ENCODE measurements at places on chromosomes 6 and 20. TPM values are rescaled to one million over a fixed set of nuclear protein-coding genes. Genes with fewer than 3 reads are reported as not detected.
A peak's percentile ranks its signal among the peaks of the same experiment; 100 is the strongest.

KCNK15 gene
- not detected for total RNA-seq

GRCh38 chr6:108862479-108863191 is 14.4 kb downstream of the ARMC2 start:
- no peak for DNase-seq

MCCD1 gene
- total RNA-seq, result not detected

DNA sequence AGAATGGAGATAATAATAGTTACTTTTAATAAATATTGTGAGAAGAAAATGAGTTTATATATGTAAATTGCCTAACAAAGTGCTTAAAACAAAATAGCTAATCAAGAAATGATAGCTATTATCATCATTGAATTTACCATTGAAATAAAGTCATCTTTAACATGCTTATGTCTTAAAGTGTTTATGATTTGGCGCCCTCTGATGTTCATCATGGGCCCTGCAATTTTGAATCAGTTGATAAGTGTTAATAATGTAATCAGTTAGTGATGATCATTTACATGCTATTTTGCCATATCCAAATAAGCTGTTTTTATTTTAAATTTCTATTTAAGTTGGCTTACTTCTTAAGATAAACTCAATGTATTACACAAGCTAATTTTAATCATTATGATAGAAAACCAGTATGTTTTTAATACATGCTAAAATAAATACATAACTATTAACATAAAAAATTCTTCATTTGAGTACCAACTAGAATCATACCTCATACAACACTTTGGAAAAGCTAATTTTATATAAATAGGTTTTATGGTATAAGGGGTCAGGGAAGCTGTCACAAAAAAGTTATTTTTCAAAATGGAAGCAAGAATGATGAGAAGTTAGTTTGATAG is 39.2 kb upstream of the TPD52L1 start:
- DNase-seq, result peak; percentile 54

SLC16A10 gene
- 13.4 TPM for total RNA-seq

CLDN20 gene
- not detected for total RNA-seq

DNA sequence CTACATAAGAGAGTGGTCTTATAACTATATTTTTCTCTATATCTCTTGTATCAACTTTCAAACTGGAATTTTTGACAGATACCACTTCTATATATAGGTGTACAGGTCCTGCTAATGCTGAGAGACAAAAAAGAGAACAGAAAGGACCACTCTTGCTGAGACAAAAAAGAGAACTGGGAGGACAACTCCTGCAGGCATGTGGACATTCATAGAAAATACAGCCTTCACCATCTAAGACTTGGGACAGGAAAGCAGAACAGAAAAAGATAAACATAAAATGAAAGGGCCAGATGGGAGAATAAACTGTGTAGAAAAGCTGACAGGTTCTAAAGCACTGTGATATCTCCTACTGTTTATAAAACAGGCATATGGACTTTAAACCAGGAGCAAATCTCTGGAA is 541.0 kb upstream of the ADGRB3 start:
- no peak for DNase-seq

DNA sequence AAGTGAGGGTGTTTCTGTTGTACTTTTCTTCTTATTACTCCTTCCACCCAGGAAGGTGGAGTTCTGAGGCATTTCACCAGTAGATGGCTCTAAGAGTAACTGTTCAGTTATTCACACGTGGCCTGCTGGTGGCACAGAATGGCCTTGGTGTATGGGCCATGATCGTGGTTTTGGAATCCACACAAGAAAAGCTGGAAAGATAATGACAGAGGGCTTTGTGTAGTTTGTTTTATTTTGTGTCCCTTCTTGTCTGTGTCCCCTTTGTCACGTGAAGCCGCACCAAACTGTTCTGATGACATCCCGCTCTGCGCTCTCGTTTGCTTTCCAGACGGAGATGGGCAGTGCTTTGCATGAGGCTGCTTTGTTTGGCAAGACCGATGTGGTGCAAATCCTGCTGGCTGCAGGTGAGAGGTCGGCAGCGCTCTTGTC is 93.4 kb downstream of the ANKS1A start:
- no peak for DNase-seq

LIN28B gene
- not detected for total RNA-seq

- DNase-seq, result no peak
Observed at GRCh38 chr20:13105864-13106457, 97.2 kb downstream of the SPTLC3 start.

DNA sequence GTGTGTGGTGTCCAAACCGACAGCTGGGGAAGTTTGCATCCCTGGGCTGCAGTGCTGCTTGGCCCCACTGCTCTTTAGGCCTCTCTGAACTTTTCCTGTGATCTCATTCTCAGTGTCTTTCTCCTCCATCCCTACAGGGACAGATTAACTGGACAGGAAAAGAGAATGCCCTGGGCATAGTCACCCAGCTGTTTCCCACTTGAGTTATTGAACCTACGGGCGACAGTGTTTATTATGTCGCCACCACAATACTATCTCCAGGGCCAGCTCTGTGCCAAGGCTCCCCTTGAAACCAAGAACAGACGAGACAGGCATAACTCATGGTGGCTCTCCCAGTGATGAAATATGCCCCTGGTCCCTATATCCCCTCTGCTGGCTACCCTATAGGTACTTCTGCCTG is 147.8 kb upstream of the EPHA7 start:
- no peak for DNase-seq

DNA sequence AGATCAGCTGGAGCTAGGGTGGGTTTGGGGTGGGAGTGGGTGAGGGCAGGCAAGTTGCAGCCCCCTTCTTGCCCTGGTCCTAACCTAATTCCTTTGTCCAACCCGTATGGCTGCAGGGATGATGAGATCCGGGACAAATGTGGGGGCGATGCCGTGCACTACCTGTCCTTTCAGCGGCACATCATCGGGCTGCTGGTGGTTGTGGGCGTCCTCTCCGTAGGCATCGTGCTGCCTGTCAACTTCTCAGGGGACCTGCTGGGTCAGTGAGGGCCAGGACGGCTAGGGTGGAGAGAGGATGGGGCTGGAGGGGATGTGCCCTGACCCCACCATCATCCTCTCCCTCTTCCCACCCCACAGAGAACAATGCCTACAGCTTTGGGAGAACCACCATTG is 12.0 kb downstream of the TMEM63B start:
- no peak for DNase-seq

NMBR gene
- not detected for total RNA-seq

LRRN4 gene
- 0.08 TPM for total RNA-seq

EEF1A2 gene
- 0.92 TPM for total RNA-seq

DNA sequence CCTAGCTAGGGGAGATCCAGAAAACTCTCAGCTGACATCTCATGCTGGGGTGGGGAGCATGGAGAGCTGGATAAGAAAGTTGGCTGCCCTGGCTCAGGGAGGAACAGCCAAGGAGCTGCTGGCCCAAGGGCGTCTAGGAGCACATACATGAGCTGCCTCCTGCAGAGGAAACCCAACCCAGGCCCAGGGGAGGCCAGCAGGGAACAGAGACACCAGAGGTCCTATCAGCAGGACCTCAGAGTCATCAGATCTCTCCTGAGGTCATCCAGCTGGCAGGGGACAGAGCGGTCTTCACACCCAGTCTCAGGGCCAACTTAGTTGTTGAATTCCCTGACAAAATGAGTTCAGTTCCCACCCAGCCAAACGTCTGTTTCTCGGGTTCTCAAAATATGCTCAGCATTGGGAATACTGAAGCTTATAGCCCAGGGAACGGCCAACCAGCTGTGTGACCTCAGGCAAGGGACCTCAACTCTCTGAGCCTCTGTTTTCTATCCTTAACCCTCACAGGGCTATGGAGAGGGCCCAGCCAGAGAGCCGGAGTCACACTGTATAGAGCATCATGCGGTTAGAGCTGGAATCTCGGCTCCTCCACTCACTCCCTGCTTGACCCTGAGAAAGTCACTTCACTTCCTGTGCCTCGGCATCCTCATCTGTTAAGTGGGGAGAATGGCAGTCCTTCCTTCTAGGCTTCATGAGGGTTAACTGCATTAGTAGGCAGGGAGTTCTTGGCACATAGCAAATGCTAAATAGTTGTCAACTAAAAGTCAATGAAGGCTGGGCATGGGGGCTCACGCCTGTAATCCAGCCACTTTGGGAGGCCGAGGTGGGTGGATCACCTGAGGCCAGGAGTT is 13.8 kb downstream of the ADA start:
- no peak for DNase-seq

ADISSP gene
- 11.2 TPM for total RNA-seq

- no peak for DNase-seq
Observed at GRCh38 chr20:57231161-57231560, 35.3 kb downstream of the BMP7 start.
